ENCODE measurements at places on chromosomes 1 and 21.
A peak's percentile ranks its signal among the peaks of the same experiment; 100 is the strongest.

GRCh38 chr1:152159144-152159543, at the start of gene RPTN:
Gene RPTN, minus strand, starts transcription at chr1:152159228. Its CDS starts 1,339 bp downstream, at chr1:152157889.
- DNase-seq = no peak

DNA sequence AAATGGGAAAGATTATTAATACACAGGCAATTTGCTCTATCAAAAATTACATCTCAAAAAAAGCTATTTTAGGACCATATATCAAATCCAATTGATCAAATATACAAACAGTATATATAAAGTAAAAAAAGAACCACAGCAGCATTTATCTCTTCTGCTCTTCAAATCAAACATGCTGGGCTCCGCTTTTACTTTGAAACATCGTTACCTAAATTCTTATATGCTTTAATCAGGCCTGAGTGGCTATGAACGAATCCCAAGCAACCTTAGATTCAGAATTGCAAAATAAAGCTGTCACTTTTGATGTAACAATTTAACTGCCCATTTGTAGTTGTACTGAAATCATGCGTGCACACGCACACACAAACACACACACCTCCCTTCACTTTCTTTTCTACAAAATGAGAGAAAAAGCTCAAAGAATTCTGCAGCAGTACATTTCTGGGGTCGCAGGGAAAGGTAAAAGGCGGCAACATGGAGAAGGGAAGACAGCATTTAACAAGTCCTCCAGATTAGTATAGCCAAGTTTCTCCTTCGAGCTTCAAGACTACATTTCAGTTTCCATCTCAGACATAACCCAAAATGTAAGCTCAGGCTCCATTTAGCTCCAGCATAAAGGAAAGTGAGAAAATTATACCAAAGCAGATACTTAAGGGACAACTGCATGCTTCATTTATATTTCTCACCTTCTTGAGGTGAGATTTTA, 92.2 kb upstream of the TTC39A start:
- no peak for DNase-seq

GRCh38 chr21:36425286-36425685, 40.1 kb downstream of the CHAF1B start:
- DNase-seq = no peak

DNA sequence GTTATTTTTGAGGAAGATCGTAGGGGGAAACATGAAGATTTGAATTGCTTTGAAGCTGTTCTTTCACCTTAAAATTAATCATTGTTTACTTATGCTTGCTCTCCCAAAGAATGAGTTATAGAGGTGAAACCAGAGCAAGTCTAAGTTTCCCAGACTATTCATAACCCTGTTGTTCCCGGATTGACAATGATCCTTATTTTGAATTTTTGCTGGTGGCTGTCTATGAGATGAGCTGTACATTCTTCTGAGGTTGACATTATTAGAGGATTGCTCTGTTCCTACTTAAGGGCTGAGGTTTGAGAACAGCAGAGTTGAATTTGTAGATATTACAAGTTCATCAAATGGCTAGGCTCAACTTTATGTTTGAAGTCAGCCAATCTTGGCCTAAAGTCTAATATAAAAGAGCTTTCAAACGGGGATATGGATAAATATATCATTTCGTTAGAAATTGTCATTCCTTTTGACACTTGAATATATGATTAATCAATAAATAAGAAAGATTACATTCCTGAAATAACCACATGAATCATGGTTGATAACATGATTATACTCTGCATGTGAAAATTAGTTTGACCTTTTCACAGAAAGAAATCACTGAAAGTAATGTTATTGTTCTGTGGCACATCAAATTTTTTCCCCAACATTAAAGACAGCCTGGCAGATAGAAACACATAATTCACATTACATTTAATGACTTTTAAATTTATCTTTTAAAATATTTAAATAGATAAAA, 19.1 kb upstream of the PDE4B start:
- DNase-seq = no peak

DNA sequence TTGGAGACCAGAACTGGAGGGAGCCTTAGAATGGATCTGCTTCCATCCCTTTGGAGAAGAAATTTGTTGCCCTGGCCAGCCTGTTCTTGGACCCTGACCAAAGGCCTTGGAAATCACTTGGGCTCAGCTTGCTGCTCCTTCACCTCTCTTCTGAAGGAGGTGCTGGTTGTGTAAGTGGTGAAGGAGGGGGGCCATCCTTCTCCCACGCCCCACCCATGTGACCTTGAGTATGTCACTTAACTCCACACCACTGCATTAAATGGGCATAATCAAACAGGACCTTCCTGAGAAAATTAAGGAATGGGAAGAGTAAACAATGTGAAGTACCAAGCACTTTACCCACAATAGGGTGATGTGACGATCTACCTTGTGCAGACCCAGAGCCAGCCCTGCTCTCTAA, 68.3 kb upstream of the GJB5 start:
- no peak for DNase-seq

DNA sequence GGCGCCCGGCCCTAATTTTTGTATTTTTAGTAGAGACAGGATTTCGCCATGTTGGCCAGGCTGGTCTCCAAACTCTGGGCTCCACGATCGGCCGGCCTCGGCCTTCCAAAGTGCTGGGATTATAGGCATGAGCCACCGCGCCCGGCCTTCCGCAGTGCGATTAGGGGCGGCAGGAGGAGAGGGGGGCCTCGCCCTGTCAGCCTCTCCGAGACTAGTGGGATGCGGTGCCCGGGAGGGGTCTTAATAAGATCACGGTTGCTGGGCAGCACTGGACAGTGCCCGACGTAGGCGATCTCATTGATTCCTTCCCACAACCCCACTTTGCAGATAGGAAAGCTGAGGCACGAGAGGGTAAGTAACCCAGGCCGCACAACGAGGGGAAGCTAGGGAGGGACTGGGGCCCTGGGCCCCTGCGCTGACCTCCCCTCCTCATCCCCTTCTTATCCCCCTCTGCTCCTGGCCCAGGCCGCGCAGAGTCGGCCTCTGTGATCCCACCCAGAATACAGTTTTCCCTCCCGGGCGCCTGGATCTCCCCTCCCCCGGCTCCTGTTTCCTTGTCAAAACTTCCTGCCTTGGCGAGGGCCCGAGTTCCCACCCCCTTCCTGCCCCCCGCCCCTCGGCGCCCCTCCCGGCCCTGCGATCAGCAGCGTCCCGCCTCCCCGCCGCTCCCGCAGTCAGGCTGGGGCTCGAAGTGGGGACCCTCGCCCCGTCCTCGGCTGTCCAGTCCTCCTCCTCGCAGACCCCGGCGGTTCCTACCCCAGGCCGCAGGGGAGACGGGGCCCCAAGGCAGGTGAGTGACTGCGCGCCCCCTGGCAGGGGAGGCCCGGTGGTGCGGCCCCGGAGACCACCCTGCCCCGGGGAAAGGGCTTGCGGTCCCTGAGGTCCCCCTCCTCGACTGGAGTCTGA, at the start of gene PEAR1:
PEAR1 (plus strand) TSS at position 671 of the 906 bp plus-strand sequence. CDS start 10,209 bp downstream, outside the sequence.
- no peak for DNase-seq

GRCh38 chr1:230310381-230311163, 115.6 kb downstream of the PGBD5 start:
- DNase-seq = peak; percentile 33

DNA sequence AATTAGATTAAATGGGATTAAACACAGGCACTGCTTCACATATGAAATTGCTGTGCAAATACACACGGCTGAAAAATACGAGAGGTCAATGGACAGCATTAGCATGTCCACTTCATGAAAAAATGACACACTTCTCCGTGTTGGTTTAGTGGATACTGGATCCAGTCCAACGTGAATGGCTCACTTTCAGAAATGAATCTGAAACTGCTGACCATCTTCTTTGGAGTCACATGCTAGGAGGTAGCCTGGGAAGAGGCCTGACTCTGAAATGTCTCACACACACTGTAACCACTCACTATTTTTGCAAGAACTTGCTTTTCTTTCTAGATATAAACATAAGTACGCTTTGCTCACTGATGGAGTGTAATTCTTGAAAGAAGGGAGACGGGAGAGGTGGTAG, 127.3 kb downstream of the HLCS start:
- no peak for DNase-seq

DNA sequence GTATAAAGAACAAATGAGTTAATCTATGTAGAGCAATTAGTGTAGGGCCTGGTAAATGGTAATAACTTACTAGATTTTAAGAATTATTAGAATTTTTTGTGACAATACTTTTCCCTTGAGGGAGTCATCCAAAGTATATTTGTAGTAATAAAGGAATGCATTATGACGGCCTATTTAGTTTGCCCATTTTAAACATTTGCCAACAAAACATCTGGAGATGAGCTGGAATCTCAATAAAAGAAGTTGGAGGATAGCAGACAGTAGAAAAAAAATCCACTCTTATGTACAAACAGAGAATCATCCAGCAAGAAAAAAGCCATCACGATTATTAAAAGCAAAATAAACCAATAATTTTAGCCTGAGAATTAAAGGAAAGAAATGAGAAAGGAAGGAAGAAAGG, 567.3 kb upstream of the ADAMTS5 start:
- no peak for DNase-seq

DNA sequence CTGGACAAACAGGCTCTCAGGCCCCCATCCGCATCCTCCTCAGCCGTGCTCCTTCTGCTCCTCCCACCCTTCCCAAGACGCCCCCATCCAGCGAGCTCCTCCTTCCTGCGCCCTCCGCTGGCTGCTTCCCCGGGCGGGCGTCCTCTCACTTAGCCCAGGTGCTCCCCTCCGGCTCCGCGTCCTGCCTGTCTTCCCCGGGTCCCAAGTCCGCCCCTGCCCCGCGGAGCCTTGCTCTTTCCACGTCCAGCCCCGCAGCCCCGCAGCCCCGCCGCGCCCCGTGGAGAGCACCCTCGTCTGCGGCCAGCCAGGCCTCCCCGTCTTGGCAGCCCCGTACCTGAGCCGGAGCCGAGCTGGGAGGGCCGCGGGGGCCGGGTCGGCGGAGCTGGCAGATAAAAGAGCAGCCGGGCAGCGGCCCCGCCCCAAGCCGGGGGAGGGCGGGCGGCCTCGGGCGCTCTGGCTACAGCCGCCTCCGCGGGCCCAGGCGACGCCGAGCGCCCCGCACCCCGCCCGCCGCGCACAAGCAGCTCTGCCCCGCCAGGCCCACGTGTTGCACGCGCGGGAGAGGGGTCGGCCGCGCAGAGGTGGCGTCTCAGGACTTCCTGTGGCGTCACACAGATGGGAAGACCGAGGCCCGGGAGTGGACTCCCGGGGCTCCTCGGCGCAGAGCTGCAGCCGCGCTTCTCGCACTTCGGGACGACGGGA, at the start of gene PAQR7:
PAQR7 (minus strand) TSS at position 555 of the 702 bp plus-strand sequence. CDS start 11,869 bp downstream, outside the sequence.
- DNase-seq = peak; percentile 38

GRCh38 chr21:33196941-33197374, 32.8 kb upstream of the IFNAR2 start:
- DNase-seq = no peak

DNA sequence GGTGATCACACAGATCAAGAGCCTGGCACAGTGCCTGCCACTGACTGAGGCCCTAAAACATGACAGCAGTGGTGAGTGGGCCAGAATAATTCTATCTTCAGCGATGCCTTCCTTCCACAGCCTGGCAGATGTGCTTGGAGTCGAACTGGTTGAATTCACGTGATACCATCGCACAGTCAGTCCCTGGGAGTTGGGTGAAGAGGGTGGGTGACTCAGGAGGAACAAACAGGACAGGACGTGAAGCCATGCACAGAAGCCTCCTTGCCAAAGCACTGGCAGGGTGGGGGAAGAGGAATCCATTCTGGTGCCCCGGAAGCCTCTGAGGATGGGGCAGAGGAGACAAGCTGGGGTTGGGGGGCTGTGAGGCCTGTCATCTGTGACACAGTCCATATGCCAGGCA, 80.3 kb upstream of the WNT4 start:
- no peak for DNase-seq

DNA sequence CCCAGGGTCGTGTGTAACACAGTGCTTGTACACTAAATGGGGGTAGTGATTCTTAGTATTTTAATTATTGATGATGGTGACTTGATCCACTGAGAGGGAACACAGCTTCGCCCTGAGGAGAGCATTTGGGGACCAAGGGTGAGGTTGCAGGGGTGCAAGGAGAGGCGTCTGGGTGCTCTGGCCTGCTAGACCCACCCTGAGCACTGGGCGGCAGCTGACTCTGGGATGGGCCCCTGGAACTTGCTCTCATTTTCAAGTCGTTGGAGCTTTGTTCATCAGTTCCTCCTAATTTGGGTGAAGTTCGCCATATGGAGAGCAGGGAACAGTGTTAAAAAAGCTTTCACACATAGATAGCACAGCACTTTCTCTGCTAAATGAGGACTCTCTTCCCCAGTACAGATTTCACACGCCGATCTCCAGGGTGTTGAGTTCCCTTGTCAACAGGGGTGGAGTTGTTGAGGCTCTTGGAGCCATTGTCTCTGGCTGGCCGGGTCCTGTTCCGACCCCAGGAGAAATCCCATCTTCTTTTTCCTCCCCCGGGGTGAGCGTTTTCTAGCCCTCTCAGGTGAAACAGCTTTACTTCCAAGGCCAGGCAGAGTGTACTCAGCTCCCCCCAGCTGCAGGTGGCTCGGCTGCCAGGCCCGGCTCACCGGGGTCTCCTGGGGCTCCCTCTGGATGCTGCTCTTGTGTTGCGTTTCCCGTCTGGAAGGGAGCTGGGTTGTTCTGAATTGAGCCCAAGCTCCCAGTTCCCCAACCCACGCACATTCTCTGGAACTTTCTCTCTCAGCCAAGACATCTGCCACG, 367.4 kb downstream of the RPS6KC1 start:
- no peak for DNase-seq

GRCh38 chr1:180594723-180595122, 36.0 kb downstream of the OVAAL start:
- DNase-seq = no peak

- no peak for DNase-seq
Observed at GRCh38 chr1:189693140-189693539, 784.5 kb downstream of the BRINP3 start.

All from stimulated activated CD8-positive, alpha-beta memory T cell treated with anti-CD3 and anti-CD28 coated beads, Interleukin-7, amount 100 ng/mL, for 48 hours (primary cell).